Fibroblast of villous mesenchyme (primary cell): ENCODE measurements at places on chromosomes 12 and 14.

DNA sequence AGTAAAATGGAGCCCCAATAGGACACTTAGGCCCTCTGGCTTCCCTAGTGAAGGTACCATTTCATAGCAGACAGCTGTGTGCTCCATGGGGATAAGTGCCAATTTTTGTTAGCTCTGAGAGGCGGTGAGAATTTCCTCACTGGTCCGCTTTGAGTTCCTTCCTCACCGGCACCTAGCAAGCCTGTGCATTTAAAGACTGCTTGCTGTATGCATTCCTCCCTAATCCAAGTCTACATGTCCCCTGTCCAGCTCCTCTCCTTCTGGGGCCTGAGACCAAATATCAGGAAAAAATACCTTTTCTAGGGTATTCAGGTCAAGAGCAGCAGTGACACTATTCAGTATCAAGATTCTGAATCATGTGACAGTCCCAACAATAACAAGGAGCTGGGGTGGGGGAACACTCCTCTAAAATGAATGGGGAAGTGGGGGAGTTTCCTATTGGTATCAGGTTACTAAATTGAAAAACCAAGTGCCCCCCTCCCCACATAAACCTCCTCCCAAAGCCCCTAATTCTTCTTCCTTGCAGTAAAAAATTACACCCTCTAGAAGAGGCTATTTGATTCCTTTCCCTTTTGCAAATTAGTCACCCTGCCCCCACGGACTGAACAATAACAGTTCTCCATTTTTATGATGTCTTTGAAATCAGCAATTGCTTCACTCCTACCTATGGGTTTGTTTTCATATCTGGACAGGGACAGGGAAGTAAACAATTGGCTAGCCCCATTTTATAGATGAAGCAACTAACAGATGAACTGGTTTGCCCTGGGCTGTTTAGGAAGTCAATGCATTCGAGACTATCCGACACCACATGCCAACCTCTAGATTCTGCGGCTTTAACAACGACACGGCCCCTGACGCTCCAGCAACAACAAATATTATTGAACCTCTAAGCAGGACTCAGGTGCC, 28.9 kb downstream of the BCL11B start:
- no peak for DNase-seq

DNA sequence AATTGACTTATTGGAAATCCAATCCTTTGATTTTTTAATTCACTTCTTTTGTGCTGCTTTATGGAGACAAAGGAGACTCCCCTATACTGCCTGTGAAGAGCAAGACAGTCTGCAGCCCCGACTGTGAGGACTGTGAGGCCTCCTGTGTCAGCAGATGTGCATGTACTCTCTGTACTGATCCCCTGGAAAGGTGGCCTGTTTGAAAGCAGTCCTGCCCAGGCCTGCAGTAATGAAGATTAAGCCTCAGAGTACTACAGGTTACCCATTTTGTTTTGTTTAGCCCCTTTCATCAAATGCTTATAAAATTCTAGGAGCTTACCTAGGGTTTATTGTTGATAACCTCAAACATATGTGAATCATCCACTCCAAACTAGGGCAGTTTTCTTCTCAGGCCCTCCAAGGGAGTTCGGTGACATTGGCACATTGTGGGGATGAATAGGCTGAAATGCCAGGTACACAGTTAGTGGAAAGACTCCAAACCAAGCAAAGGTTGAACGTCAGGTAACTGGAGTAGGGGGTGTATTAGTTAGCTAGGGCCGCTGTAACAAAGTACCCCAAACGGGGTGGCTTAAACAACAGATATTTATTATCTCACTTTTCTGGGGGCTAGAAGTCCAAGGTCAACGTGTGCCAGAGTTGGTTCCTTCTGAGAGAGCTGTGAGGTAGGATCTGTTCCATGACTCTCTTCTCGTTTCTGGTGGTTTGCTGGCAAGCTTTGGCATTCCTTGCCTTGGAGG, 208.7 kb upstream of the BCL2L14 start:
- no peak for DNase-seq

GRCh38 chr14:92433407-92433806, 80.2 kb upstream of the RIN3 start:
- no peak for DNase-seq

GRCh38 chr12:113812411-113813228, 153.5 kb downstream of the RBM19 start:
- DNase-seq: no peak

DNA sequence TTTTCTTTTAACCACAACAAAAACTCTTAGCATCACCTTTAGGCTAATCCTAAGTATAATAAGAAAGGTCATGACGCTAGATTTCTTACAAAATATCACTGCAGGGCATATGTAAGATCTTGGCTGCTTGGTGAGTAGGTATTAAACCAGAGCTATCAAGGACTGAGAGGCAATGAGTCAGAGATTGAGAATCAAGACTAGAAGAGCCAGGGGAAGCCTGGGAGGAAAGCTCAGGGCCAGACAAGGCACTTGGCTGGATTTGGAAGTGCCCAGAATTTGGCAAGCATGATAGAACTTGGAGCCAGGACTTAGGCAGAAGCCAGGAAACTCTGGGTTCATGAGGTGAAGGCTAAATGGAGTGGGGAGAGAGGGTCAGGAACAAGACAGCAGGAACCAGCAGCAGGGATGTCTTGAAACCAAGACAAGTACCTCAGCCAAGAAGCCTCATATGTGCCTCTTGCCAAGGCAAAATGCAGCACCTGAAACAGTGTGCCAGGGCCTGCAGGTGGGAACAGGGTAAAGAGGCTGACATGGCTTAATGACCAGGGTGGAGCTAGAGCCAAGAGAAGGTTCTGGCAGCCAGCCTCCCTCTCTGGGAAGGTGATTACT, 49.9 kb downstream of the PTHLH start:
- DNase-seq: peak; percentile 9

DNA sequence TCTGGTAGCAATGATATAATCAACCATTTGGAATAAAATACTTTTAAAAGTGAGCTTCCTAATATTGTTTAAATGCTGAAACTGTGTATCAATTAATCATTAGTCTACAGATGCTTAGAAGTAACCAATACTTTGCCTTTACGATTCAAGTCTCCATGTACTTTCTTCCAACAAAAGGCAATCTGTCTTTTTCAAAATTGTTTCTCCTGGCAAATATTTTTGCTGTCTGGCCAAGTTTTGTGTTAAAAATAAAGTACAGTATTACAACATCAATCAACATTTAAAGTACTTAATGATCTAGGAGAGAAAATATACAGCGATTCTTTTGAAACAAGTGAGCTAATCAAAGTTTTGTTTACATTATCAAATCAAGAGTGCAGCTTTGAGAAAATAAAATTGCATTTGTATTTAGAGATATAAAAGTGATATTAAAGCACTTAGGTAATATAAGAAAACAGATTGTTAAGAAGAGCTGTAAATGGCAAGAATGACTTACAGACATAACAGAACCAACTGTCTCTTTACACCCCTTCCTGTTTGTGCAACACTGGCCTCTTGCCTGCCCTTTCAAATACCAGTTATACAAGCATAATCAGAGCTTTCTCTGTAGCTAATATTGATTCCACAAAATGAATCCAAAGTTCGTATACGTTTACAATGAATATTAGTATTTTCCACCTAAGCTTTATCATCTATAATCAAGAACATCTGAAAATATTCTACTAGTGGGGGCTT, 38.2 kb upstream of the FBLN5 start:
- peak; percentile 47 for DNase-seq

- no peak for DNase-seq
These were observed 827.6 kb downstream of the SLC6A15 start for GRCh38 chr12:84085046-84085445.

DNA sequence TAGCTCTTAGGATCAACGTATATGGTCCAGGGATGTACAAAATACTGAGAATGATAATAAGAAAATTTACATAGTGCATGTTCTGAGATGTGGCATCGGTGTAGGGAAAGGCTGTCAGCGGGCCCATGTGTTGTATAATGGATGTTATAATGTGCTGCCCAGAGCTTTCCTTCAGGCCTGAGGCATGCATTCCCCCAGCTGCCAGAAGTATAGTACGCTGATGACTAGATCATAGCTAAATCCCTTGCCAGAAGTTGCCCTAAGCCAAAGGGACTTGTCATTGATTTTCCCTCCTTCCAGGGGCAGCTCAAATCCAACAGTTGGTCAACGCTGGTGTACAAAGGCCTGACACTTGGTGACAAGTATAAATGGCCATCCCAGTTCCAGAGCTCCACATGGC, 6.5 kb upstream of the OR11G2 start:
- DNase-seq: no peak

DNA sequence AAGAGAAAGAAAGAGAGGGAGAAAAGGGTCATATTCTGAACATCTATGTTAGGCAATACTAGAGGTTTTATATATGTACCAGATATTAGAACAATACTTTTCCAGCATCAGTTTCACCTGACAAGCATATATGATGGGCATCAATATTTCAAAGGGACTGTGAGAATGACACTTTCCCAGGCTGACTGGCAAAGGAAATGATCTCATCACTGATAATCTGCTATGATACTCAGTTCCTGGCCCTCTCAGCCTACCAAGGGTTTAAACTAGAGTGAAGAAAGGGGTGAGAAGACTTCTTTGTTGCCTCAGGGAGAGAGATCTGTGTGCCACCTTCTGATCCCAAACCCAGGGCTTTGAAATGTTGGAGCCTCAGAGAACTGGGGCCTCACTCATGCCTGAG, 183.5 kb downstream of the TTC8 start:
- DNase-seq: no peak

- DNase-seq: no peak
These were observed 135.2 kb upstream of the SLC38A2 start for GRCh38 chr12:46507766-46508165.

DNA sequence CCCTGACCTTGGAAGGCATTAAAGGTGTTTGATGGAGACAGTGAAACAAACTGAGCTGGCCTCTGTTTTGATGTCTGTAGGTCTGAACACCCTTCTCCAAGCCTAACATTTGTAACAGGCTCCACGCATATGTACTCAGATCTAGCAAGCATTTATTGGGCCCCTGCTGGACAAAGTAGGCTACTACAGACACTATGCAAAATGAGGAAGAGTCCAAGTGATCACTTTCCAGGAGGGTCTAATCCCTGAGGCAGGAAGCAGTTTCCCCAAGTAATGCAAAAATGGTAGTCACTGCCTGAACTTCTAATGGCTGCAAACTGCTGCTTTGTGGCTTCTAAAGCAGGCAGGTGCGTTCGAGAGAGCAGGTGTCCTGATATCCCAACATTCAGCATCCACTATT, 405.8 kb downstream of the MED13L start:
- peak; percentile 23 for DNase-seq

GRCh38 chr12:116370004-116370404, 92.5 kb upstream of the MED13L start:
- DNase-seq: peak; percentile 87

- no peak for DNase-seq
These were observed 176.4 kb downstream of the ANO2 start for GRCh38 chr12:5768581-5769196.

- no peak for DNase-seq
These were observed 24.8 kb downstream of the KCNA1 start for GRCh38 chr12:4934407-4935035.

GRCh38 chr12:98674841-98675240, 29.8 kb downstream of the APAF1 start:
- DNase-seq: no peak

- no peak for DNase-seq
These were observed 126.9 kb downstream of the KTN1 start for GRCh38 chr14:55706893-55707292.

- DNase-seq: no peak
These were observed 226.2 kb downstream of the ADAMTS20 start for GRCh38 chr12:43325786-43326185.

GRCh38 chr14:59107819-59108218, 80.6 kb upstream of the DAAM1 start:
- DNase-seq: no peak

DNA sequence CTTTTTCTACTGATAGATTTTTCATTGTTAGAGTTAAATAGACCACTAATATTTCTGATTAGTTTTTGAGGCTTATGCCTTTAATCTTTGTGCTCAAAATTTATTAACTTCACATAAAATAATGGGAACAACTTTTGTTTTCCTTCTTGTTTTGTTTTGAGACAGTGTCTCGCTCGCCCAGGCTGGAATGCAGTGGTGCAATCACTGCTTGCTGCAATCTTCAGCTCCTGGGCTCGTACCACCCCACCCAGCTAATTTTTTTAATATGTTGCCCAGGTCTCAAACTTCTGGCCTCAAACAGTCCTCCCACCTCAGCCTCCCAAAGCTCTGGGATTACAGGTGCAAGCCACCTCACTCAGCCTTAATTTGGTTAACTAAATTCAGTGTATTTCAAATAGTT, 16.8 kb downstream of the SCFD1 start:
- DNase-seq: peak; percentile 61

DNA sequence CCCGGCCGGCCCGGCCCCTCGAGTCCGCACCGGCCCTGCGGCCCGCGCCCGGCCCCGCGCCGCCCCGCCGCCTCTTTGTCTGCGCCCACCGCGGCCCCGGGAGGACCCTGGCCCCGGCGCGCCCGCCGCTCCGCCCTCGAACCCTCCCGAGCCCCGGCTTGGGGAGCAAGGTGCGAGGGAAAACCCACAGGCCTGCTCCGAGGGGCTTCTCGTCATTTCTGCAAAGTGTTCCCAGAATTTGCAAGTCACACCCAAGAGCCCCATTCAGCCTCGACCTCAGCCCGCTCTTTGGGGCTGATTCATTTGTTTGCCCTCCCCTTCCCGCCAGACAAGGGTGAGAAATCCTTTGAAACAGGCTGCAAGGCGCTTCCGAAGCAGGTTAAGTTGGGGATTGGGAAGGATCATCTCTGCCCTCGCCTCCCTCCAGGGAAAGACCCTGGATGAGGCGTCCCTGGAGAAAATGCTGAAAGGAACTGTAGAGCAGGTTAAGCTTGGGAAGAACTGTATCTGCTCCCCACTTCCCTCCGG, 325 bp upstream of the CLIP1 start:
- DNase-seq: peak; percentile 60

GRCh38 chr12:106035421-106035820, 103.3 kb downstream of the NUAK1 start:
- peak; percentile 43 for DNase-seq

GRCh38 chr12:127287256-127287655, 979.7 kb upstream of the TMEM132C start:
- no peak for DNase-seq

GRCh38 chr12:52526511-52526951, 6.3 kb upstream of the KRT5 start:
- DNase-seq: no peak

GRCh38 chr12:124679533-124680371, 112.3 kb upstream of the NCOR2 start:
- DNase-seq: peak; percentile 45
